ENCODE measurements at places on chromosomes 6 and 20. TPM values are rescaled to one million over a fixed set of nuclear protein-coding genes. Genes with fewer than 3 reads are reported as not detected.
A peak's percentile ranks its signal among the peaks of the same experiment; 100 is the strongest.

DNA sequence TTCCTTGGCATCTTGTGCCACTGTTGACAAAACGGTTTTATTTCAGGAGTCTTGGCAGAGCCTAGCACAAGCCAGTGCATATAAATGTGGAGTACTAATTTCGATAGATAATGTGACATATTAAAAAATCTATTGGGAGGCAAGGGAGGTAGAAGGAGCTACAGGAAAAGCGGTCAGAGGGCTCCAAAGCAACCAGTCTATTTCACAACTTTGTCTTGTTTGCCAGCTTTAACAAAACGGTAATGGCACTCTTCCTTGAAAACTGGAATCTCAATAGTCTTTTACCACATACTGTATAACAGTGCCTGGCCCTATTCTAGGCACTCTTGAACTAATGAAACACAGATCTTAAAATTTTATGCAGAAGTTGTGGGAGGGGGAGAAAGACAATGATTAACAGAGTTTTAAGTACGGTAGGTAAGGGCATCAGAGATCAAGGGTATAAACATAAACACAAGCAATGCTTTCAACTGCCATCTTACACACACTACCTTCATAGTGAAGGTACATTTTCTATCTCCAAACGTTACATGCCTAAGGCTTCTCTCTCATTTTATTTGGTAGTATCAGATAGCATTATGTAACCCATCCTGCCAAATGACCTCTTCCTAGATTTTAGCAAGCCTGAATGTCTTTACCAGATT lies 33.5 kb upstream of the SYNCRIP start:
- no peak for DNase-seq

DCDC2 gene
- total RNA-seq = not detected

DNA sequence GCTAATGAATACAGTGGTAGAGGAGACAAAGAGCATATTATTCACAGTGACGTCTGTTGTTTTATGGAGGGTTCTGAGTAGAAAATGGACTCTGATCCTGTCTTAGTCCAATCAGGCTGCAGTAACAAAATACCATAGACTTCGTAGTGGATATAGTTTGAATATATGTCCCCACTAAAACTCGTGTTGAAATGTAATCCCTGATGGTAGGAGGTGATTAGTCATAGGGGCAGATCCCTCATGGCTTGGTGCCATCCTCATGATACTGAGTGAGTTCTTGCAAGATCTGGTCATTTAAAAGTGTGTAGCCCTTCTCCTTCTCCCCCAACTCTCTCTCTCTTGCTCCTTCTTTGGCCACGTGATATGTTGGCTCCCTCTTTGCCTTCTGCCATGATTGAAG lies 82.5 kb downstream of the CD83 start:
- peak; percentile 45 for DNase-seq

ARFGEF3 gene
- total RNA-seq = 5.1 TPM

SYNDIG1 gene
- 0.33 TPM for total RNA-seq

GRCh38 chr6:31610968-31611367 lies 4.1 kb upstream of the AIF1 start:
- DNase-seq = no peak

GRCh38 chr6:166671434-166672081 lies 44.5 kb upstream of the RPS6KA2 start:
- peak; percentile 22 for DNase-seq

GRCh38 chr20:32110727-32111126 lies 1.2 kb downstream of the TM9SF4 start:
- no peak for DNase-seq

GRCh38 chr6:137589067-137589848 lies 95.1 kb upstream of the OLIG3 start:
- DNase-seq = peak; percentile 32

DNA sequence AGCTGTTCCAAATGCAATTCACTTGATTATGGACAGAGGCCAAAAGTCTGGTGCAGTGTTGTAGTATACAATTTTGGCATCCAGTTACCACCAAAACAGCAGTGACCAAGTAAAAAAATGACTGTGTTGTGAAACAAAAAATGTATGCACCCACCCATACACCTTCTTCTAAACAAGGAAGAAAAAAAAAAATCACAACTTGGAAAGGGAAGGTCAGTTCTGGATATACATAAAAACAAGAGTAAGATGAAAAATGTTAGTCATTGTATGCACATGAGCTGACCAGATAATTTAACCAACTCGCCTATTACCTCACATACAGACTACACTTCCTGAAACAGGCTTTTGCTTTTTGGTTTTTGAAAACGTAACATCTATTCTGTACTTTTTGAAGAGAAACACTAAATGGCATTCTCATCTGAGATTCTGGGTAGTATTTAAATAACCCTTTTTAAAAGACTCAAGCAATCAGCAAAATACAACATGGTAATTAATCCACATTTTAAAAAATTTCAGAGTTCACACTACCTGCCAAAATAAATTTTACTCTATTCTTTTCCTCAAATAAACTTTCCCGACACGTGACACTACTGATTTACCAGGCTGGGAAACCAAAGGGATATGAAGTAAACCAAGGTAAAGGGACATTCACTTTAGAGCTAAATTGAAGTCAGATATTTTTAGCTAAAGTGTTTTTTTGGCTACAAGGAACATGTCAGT lies 141.6 kb upstream of the SHLD1 start:
- no peak for DNase-seq

DNA sequence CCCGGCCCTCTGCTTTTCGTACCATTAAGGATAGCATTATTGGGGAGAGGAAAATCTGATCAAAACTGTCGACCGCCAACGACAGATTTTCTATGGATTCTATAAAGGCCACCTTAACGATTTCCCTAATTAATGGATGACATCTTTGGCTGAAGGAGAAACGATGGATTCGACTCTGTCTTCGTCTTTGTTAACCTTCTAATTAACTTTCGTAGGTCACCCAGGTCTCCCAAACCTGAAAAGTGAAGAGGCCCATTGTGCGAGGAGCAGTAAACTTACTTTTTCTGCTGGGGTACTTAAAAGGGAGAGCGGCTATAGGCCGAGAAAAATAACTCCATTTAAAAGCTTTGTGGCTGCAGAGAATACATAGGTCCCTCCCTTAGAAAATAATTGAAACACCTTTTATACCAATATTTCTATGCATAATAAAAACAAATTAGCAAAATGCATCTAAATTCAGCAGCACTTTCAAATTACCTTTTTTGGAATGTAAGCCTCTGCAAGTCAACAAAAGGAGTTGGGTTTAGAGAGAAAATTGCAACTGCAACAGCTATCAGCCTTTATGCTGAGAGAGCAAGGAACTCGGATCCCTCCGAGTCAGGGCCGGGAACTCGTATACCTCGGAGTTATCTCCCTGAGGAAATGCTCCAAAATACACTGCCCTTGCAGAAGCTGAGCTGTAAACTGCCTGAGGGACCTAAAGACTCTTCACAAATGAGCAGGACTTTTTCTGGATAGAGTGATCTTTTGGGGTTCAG lies 31.4 kb upstream of the NR2E1 start:
- DNase-seq = no peak

DNA sequence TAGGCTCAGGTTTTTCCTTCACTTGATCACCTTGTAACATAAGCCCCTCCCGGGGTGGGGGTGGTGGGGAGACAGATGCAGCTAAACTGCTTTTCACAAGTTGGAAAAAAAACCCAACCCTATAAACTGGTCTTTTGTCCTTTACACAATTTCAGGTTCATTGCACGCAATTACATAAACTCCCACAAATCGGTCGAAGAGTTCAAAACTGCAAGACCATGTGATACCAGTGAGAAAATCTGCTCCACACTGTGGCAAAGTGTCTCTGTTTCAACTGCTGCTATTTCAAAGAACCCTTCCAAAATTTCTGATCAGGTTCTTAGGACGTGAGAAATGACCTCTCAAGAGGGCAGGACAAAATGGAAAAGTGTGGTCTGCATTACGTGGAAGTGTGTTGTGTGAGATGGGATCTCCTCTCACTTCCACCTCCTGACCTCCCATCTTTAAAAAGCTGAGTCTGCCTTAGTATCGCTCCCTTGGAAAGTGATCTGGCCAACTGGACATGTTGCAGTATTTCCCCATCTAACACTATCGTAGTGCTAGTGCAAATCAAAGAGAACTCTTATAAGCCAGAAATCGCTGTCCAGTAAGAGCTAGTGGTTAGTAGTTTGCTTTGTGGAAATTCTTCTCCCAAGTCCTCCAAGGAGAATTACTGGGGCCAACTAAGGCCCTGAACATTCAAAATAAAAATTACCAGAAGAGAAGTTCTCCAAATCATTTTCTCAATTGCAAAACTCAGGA lies 60.1 kb downstream of the PRND start:
- DNase-seq = no peak

MOXD1 gene
- total RNA-seq = 1.9 TPM

TFAP2A gene
- 14.8 TPM for total RNA-seq
